ENCODE measurements at places on chromosomes 1 and 21. TPM values are rescaled to one million over a fixed set of nuclear protein-coding genes. Genes with fewer than 3 reads are reported as not detected.

Gene SLC5A9
- total RNA-seq = not detected

Gene CLCA1
- total RNA-seq = not detected

Gene PDZK1
- total RNA-seq = 0.98 TPM

DNA sequence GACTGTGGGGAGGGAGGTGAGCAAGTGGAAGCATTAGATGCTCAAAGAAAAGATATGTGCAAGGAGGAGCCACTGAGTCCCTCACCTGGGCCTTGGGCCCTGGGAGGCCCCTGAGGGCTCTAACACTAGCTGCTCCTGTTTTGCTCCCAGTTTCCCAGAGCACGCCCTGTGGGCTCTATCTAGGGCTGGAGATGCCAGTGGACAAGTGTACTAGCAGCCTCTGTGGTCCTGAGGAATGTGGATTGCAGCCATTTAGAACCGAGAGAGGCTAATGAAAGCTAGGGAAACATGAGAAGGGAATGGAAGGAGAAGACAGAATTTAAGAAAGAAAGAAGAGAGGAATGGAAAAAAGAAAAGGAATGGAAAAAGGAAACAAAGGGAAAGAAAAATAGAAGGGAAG, 10.0 kb upstream of the TBX15 start:
- H3K27ac ChIP-seq = no peak overlapping the region
- peaks cover 14% of the 10 kb centered on the region for H3K36me3 ChIP-seq
- DNase-seq = no peak
- peaks cover 78% of the 10 kb centered on the region for H3K27me3 ChIP-seq
- peaks cover 10% of the 10 kb centered on the region for H3K4me1 ChIP-seq

DNA sequence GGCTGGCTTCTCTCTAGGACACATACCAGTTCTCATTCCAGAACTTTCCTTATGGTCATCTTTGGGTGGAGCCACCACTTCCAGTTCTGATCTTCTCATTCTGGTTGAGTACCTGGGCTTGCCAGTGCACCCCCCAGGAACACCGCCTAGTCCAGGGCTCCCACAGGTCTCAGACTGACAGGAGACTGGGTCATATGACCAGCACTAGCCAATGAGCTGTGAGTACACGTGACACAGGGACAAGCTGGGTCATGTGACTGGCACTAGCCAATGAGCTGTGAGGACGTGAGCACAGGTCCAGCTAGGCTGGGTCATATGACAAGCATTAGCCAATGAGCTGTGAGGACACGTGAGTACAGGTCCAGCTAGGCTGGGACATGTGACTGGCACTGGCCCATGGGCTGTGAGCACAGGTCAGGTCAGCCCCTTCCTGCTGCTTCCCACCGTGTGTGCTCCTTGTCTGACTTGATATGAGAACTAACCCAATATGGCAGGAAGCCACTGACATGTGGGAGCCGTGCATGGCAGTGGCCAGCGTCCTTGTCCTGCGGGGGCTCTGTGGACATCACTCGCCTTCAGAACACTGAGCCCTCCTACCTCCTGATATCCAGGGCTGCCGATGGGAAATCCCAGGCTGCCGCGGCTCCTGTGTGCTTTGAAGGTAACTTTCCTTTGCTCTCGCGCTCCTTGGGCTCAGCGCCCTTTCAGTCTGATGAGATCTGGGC, 22.7 kb downstream of the KRTAP10-1 start:
- no peak for DNase-seq
- H3K4me3 ChIP-seq = no peak overlapping the region
- H3K27me3 ChIP-seq = no peaks in the 10 kb centered on the region

DNA sequence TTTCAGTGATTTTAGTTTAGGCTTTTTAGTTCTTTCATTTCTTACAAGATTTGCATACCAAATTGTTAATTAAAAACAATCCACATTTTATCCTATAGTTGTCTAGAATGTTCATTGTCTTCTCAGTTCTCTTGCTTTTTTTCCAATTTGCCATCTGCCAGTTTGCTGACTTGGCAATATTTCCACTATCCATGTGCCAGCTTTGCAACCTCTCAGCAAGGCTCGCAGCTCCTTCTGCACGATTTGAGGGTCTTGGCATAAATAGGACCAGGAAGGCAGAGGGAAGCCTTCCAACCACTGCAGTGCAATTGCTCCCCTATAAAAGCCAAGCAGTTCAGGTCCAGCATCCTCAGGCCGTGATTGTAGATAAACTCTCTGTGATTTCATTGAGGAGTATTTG, 306.8 kb upstream of the FMN2 start:
- no peak overlapping the region for H3K27ac ChIP-seq
- H3K27me3 ChIP-seq = no peaks in the 10 kb centered on the region

DNA sequence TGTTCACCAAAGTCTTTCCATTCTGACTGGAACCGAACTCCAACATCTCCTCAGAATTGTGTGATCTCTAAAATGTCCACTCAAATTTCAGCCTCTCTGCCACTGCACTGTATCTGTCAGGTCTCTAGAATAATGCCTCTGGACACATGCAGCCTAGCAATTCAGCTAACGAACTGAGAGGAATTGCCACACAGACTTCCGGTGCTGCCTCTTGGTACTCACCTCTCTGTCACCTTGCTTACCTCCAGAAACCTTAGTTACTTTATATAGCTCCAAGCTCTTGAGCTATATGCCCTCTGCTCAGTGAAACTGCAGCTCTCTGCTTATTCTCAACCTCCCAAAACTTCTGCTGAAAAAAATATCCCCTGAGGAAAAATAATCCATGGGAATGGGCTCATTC, 2.7 kb upstream of the CHRM3 start:
- no peak for DNase-seq
- no peaks in the 10 kb centered on the region for H3K36me3 ChIP-seq
- peaks cover 36% of the 10 kb centered on the region for H3K27me3 ChIP-seq
- no peak overlapping the region for H3K27ac ChIP-seq
